NCI-H526 (cell line): ENCODE measurements at places on chromosomes 7 and 10.

DNA sequence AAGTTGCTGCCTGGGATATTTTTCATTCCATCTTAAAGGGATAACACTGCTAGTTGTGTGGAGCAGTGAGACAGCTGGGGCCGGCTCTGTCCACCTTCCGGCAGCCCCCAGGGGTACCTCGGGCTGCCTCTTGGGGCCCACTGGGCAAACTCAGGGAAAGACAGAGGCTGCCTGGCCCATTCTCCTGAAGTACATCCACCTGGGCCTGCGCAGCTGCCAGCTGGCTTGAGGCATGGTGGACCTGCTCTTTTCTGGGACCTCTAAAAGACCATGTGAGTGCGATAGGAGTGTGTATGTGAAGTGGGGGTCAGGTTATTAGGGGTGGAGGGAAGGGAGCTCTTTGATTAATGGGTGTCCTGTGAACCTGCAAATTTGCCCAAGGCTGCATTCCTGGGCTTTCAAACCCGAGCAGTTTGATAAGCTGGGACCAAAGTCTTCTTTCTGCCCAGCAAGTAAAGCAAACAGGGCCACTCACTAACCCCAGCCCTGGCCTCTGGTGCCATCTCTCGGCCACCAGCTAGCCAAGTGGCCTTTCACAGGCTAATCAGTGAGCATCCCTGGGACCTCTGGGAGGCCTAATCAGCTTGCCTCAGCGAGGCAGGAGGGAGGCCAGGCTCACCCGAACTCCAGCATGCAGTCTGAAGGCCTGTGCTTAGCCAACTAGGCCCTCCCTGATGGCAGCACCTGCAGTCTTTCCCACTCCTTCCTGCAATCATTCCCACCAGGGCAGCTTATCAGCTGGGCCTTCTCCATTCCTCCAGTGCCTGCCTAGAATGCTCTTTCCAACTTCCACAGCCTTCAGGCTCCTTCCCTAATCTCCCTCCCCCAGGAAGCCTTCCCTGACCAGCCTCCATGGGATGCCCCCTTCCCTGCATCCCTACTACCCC lies 954.7 kb upstream of the ZNF722 start:
- no peak for DNase-seq

DNA sequence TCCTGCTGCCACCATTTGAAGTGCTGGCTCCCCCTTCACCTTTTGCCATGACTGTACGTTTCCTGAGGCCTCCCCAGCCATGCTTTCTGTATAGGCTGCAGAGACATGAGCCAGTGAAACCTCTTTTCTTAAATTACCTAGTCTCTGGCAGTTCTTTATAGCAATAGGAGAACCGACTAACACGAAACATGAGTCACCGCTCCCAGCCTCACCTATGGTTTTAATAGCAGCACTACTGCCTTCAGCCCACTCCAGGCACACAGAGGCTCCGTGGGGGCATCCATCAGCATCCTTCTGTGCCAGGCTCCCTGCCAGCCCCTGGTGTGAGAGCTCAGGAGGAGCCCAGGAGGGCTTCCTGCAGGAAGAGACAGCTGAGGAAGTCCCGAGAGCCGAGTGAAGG lies 5.5 kb upstream of the ZNF316 start:
- DNase-seq: no peak

GRCh38 chr10:113006656-113007342 lies 56.8 kb downstream of the TCF7L2 start:
- DNase-seq: no peak

- DNase-seq: no peak
Measured at GRCh38 chr7:51451751-51452476, 135.3 kb upstream of the COBL start.

DNA sequence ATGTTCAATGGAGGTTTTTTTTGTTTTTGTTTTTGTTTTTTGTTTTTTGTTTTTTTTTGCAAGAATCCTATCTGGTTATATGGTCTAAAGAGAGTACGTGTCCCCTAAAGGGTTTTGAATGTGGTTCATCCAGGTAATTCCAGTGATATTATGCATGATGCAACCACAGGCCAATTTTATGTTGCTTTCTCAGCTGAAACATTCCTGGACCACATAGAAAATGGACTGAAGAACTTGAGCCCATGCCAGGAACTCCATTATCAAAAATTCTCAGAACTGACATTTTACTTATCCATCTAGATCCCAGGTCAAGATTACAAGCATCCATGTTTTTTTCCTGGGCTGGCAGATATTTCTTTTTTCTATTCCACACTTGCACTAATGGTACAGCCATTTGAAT lies 11.5 kb upstream of the MINDY3 start:
- DNase-seq: no peak

- no peak for DNase-seq
Measured at GRCh38 chr10:99233689-99234037, 2.0 kb downstream of the HPSE2 start.
